GM19239 (cell line): ENCODE measurements at places on chromosomes 12 and 14.

DNA sequence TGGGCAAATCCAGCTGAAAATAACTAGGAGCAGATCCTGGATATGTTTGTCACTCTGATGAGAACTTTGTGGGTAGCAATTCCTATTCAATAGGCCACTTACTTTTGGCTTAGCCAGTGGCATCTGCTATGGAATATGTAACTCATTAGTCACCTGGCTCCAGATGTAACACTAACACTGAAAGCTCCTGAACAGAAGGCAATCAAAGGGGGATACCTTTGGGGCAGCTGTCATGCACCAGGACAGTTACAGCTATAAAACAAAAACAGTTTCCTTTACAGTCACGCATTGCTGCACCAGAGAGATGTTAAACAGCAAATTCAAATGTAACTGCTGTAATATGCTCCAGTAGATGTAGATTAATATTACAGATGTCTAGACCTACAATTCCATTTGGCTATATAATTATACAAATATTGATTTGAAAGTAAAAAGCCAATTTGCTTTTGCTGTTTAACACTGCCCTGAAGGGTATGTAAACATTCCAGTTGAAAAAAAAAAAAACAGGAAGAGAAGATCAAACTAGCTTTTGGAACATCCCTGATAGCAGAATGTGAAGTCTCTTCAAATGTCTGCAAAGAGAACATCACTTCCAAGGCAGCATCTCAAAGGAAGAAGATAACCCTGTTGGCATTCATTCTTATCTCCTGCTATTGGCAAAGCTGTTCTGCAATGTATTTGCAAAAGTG, 18.4 kb downstream of the RACGAP1 start:
- no peak for DNase-seq

DNA sequence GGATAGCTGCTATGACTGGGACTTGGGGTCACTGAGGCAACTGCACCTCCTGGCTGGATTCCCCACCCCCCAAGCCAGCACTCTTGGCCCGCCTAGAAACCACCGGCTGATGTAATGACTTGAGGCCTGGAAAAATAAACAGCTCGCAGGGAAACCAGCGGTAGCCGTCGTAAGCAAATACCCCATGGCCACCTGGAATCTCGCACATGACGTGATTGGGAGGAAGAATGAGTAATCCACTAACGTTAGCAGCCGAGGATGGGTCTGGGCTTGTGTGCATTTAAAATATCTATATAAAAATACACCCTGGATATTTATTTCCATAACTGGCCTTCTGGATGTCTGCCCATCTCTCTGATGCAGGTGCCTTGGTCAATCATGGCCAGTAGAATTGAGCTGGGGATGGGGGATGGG, 120.1 kb downstream of the SMOC1 start:
- DNase-seq = no peak

DNA sequence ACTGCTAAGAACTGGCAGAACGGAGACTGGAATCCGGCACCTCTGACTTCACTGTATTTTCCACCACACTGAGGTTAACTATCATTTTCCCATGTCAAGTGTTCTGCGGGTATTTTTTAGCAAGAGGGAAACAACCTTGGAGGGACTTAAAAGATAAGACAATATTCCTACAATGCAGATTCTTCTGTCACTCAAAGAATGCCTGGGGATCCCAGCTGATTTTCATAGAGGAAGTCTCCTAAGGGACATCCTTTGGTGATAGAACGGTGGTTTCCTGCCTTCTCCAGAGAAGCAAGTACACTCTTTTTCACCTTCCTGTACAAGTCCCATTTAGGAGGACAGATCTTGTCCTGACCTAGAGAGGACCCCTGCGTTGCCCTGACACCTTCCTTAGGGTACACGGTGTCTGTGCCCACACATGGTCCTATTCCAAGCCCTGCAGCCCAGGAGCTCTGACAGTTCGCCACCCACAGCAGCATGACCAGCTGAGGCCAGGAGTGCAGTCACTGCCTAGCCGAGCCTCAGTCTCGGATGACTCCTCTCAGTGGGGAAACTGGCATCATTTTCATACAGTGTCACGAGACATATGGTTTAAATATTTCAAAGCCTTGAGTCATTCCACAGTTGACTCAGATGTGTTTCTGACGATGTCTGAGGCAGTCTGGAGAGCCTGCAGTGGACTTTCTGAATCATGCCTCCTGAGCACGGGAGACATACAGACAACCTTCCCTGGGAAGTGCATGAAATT, 181.3 kb upstream of the FKBP4 start:
- DNase-seq = no peak

GRCh38 chr12:88325076-88325815, 183.1 kb downstream of the TMTC3 start:
- DNase-seq = no peak

DNA sequence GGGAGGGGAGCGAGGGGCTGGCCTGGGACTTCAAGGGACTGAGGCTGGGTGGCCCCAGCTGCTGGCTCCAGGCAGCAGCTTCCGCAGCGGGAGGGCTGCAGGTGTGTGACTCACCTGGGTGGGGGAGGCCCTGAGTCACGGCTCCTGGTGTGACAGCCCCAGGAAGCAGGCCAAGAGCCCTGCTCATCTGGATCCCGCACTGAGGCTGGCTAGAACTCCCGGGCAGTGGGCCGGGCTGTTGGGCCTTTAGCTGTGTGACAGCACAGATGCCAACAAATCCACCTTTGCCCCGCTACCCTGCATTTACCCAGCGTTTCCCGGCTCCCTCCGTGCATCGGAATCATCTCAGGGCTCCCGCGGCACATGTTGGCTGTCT, 180.0 kb upstream of the PRMT8 start:
- DNase-seq = no peak

- no peak for DNase-seq
Measured at GRCh38 chr12:62618930-62619329, 152.3 kb downstream of the MON2 start.

DNA sequence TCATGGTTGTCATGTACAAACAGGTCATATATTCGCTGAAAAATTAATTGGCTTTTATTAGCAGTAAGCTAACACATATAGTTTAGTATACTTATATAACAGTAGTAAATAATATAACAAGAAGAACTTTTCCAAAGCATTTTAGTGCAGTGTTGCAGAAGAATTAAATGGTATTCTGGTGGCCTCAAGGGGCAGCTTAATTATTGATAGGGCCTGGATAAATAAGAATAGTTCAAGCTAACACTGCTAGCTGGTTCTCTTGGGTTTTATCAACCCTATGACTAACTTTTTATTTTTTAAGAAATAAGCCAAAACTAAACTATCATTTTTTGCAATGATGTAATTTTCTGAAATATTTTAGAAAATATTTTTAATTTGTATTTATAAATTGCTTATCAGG, 152.1 kb downstream of the SRGAP1 start:
- no peak for DNase-seq

GRCh38 chr12:779745-780734, 27.7 kb downstream of the WNK1 start:
- no peak for DNase-seq

DNA sequence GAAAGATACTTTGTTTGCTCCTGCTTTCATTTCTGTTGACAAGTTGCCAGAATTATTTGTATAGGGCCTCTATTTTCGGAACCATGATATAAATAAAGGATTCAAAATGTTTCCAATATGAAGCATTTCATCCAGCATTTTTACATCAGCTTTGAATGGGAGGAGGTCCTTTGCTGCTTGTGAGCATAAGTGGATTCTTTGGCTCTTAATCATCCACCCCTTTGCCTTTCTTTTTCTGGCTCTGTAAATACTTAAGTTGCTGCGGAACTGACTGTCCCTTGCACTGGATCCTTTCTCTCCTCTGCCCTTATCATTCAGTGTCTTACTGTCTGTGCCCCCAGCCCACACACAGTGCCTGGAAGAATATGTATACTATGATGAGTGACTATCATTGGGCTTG, 357.3 kb upstream of the RGS6 start:
- DNase-seq = no peak

GRCh38 chr12:49642370-49642802, 19.0 kb downstream of the PRPF40B start:
- no peak for DNase-seq

GRCh38 chr12:112747501-112747900, 44.0 kb upstream of the RPH3A start:
- DNase-seq = no peak

GRCh38 chr12:15719230-15719629, 70.0 kb downstream of the EPS8 start:
- no peak for DNase-seq

DNA sequence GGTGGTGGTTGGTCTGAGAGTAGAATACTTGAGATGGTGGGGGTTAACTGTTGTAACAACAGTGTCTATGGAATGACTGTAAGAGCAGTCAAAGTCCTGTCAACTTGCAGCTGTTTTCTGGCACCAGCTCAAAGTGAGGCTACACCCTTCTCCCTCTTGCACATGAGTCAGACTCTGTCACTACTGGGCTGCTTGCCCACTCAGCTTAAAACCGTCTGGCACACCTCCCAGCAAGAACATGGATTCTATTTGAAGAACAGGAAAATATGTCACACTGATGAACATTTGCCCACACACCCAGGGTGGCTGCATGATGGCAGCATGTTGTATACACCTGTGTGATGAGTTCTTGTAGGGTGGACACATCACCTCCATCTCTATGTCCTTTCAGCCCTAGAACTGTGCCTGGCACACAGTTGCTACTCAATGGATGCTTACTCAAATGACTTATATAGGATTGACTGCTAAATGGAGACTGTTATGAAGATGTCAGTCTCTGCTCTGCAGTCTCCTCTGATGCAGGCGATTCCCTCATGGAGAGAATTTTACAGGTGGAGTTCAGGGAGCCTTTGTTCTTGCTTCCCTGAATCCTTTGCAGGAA, 19.3 kb upstream of the SERPINA6 start:
- no peak for DNase-seq

DNA sequence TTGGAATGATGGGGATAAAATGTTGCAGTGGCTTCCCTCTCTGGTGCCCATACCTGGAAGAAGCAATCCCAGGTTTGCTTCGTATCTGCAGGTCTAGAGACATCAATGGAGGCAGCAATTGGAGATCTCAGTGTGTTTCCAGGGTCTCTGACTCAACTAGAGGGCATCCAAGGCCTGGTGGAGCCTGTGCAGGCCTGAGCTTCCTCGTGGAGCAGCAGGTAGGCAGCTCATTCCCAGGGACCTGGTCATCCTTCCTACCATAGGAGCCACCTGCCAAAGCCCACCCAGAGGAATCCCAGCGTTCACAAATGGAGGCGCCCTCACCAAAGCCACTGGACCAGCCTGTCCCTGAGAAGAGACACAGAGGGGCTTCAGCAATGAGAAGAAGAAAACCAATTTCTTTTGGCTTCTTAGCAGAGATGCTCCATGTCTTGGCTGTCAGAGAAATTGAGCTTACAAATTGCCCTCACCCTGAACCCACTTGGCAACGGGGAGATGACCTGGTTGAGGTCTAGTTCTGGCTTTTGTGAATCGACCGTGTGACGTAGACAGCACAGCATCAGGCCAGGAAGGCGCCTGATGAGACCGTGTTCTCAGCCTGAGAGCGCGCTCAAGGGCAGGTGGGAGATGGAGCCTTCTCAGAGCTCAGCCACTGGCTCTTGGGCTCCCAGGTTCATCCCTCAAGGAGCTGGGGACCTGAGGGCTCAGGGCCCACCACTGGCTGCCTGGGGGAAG, 283.6 kb downstream of the DPF3 start:
- DNase-seq = no peak

GRCh38 chr12:95200128-95200894, 17.0 kb downstream of the FGD6 start:
- no peak for DNase-seq

- DNase-seq = no peak
Measured at GRCh38 chr12:85529896-85530295, 249.9 kb downstream of the ALX1 start.

DNA sequence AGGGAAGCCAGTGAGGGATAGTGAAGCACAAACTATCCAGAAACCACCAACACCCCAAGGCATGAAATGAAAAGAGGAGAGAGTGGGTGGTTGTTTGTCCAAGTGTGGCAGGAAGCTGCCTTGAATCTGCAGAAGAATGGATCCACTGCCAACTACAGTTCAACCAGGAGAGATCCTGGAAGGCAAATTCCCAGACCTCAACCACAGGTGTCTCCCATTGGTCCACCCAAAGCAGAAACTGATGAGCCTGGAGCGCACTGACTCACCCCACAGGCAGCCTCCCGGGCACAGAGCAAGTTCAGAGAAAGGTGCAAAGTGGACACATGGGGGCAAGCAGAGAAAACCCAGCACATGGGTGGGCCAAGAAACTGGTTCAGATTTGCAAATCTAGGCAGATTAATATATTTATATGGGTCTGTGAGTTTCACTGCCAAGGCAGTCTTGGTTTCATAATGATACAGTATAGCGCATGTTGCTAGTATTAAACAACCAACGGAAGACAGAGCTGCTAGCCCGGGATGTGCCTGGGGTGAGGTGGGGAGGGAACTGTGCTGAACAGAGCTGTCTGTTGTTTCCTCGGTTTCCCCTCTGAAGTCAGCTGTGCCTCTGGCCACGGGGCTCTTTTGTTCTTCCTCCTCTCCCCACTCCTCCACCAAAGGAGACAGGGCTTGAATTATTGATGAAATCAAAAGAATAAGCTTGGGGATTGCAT, 416.2 kb upstream of the CCDC196 start:
- DNase-seq = no peak

GRCh38 chr14:78697341-78697740, 527.2 kb downstream of the NRXN3 start:
- no peak for DNase-seq

DNA sequence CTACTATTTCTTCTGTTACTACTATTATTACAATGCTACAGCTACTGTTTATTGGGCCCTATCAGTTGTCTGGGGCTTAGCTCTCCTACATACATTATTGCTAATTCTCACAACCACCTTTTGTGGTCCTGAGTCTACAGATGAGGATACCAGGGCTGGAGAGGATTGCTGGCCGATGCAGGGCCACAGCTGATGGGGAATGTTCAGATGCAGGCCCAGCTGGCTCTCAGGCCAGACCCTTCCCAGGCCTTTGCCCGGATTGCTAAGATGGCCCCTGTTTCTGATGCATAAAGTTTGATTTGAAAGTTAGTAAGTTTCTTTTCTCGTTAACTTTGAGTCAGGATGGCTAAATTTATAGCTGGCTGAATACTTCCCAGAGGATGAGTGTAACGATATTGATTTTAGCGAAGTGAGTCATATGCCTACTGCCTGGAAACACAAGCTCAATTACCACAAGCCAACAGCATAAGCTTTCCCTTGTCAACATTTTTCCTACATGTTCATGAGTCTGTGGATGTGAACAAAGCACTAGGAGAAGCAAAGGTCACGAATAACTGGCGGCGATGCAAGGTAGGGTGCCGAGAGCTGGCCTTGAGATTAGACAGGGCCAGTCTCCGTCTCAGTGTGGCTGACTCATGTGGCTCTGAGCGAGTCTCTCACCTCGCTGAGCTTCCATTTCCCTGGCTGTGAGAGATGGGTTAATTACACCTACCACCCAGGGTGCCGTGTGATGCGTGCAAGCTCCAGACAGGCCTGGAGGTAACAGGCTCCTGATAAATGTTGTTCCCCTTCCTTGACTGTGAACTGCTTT, 111.0 kb downstream of the BEGAIN start:
- DNase-seq = no peak
